Myocyte (in vitro differentiated cells): ENCODE measurements at places on chromosomes 7 and 10.
A peak's percentile ranks its signal among the peaks of the same experiment; 100 is the strongest.

DNA sequence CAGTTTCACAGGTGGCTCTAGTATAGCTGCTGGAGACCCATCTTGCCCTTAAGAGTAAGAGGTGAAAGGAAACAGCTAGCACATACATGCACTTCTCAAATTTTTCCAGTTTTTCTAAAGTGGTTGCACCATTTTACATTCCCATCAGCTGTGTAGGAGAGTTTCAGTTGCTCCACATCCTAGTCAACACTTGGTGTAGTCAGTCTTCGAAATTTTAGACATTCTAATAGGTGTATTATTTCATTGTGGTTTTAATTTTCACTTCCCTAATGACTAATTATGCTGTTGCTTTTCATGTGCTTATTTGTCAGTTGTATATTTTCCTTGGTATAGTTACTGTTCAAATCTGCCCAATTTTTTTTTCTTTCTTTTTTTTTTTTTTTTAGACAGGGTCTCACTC is 9.5 kb upstream of the HACD1 start:
- no peak for DNase-seq

DNA sequence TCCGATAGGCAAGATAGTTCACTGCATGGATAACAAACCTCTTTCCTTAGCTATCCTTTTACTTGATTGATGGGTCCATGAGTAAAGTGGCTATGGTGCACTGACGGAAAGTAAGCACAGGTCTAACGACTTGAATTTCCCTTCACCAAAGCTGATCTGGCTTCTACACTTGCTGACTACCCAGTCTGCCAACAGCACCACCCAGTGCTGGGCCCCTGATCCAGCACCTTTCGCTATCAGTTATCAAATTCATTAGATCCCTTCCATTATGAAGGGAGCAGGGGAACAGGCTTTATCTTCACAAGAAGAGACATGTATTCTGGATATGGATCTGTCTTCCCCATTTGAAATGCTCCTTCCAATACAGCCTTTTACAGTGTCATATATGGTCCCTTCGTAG is 855.9 kb downstream of the GRID1 start:
- DNase-seq = no peak

- DNase-seq = no peak
Measured at GRCh38 chr7:132433301-132433700, 143.0 kb downstream of the PLXNA4 start.

DNA sequence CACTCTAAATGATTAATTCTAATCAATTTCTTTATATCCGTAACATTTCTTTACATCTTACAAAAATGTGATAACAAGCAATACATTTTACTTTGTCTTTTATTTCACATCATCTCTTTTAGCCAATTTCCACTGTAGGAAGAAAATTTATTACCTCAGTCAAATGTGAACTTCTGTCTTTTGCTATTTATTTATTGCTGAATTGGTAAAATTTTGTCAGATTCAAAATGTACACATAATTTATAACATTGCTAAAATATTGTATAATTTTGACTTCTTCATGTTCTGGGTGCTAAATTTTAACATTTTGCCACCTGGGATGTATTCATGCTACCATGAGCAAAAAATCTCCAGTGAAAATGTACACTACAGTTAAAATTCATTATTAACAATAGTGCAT is 158.0 kb downstream of the HGF start:
- no peak for DNase-seq

GRCh38 chr10:33412653-33413361 is 78.3 kb upstream of the NRP1 start:
- DNase-seq = peak; percentile 85

DNA sequence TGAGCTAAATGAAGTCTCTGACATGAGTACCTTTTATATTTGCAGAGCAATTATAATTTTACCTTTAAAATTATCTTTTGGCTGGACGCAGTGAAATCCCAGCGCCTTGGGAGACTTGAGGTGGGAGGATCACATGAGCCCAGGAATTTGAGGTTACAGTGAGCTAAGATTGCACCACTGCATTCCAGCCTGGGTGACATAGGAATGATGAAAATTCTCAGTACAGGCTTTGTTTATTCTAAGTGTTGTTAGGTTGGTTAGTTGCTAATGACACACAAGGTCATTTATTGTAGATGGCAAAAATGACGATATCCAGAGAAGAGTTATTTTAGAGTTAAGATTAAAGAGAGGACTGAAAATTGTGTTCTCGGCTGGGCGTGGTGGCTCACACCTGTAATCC is 87.6 kb downstream of the XRCC2 start:
- DNase-seq = peak; percentile 72

- no peak for DNase-seq
Measured at GRCh38 chr10:7547829-7548228, 118.9 kb downstream of the ITIH5 start.

GRCh38 chr10:51892965-51893658 is 193.7 kb upstream of the CSTF2T start:
- DNase-seq = no peak

- no peak for DNase-seq
Measured at GRCh38 chr10:62116896-62117295, 151.7 kb downstream of the RTKN2 start.

DNA sequence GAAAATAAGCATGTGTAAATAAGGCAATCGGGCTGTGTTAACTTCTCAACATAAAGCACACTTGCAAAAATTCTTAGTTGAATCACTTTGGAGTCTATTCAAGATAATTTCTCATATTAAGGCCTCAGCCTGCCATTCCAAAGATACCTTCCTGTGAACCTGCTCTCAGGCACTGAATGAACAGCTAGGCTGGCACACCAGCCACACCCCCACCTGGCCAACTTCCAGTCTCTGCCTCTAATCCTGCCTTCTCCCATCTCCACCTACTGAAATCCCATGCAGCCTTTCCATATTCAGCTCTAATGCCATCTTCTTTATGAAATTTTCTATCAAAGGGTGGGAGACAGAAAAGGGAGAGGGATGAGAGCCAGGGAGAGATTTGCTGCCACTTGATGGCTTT is 17.1 kb upstream of the MACROH2A2 start:
- no peak for DNase-seq

DNA sequence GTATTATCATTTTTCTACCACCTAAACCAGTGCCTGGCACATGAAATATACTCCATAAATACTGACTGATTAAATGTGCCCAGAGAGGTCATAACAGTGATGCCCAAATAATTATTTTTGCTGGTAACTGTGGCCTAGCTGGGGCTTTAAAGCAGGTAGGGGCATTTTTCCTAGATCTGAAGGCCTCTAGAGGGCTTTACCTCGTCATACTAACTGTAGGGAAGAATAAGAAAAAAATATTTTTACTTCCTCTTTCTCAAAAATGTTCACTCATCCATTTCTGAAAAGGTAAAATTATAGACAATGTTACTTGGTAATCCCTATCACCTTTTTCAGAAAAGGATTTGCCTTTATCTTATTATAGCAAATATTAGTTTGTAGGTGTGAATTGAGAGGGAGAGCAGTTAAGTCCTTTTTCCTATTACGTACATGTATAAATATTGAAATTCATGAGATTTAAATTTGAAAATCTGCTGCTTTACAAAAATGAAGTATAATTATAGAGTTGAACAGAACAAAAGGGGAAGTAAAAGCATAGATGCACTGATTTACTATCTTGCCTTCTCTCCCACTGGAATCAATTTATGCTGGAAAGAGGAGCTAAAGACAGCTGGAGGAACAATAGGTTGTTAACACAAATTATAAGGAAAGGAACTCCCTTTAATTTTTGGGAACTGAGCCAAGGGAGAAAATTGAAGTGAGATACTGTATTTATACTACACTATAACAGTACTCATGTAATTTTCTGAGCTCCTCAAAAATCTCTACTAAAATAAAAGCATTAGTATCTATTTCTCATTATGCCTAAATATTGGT is 71.5 kb upstream of the NOBOX start:
- no peak for DNase-seq

- no peak for DNase-seq
Measured at GRCh38 chr7:27159266-27160144, 3.0 kb upstream of the HOXA7 start.

- peak; percentile 22 for DNase-seq
Measured at GRCh38 chr10:58444321-58444720, 59.1 kb downstream of the TFAM start.

DNA sequence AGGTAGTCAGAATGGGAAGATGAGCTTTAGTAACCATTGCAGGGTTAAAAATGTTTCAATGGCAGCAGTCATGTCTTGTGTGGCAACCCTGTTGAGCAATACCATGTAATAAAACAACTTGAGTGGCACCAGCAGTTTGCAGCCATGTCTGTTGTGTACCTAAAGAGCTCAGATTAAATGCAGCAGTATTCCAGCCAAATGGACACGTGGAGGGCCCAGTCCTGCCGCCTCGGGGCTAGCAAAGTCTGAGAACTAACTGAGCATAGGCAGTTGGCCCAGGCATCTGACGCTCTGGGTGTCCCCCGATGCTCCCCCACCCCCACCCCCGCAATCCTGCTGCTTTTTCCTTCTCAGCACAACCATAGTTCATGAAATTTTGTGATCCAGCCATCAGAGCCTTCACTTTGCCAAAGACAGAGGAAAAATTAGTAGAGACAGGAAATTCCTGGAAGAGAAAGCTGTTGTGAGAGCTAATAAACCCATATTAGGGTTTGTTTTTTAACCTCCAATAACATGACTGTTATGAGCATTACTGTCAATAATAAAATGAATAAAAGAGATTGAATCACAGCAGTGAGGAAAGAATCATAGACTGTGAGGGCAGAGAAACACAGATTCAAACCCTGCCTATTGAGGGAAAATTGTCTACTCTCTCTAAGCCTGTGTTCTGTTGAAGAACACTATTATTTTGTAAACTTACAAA is 220.6 kb upstream of the RHOBTB1 start:
- no peak for DNase-seq

GRCh38 chr10:30041196-30042105 is 17.9 kb downstream of the JCAD start:
- DNase-seq = no peak

DNA sequence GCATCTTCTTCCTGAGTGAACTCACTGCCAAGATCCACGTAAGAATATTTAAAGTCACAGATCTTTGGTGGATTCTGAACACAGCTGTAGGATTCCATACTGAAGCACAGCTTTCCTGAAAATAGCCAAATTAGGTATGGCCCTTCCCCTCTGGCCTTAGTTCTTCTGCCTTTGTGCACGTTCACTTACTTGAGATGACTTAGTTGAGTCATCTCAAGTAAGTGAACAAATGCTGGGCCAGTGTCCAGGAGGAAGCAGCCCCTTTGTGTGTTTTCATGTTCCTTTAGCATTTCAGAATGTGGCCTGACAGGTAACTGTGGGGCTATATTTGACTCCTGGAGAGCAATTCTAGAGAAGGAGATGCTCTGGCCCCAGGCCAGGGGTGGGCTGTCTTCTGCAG is 51.5 kb downstream of the CCNY start:
- no peak for DNase-seq

- DNase-seq = no peak
Measured at GRCh38 chr7:95688931-95689495, 83.3 kb upstream of the DYNC1I1 start.

DNA sequence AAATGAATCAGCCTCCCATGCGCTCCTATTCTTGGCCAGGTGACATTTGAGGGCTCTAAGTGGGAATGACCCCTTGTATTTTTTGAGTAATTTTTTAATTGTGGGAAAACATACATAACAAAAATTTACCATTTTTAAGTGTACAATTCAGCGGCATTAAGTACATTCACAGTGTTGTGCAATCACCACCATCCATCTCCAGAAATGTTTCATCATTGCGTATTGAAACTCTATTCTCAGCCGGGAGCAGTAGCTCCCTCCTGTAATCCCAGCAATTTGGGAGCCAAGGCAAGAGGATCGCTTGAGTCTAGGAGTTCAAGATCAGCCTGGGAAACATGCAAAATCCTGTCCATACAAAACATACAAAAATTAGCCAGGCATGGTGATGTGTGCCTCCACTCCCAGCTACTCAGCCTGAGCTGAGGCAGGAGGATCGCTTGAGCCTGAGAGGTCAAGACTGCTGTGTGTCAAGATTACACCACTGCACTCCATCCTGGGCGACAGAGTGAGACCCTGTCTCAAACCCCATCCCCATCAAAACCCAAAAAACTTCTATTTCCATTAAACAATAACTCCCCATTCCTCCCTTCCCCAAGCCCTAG is 2.5 kb downstream of the ANTXRL start:
- no peak for DNase-seq

GRCh38 chr10:93701866-93702209 is 554 bp downstream of the FRA10AC1 start:
- no peak for DNase-seq

- DNase-seq = no peak
Measured at GRCh38 chr7:85095366-85095765, 91.5 kb downstream of the SEMA3D start.

GRCh38 chr7:15680446-15680845 is 6.0 kb downstream of the MEOX2 start:
- DNase-seq = no peak

DNA sequence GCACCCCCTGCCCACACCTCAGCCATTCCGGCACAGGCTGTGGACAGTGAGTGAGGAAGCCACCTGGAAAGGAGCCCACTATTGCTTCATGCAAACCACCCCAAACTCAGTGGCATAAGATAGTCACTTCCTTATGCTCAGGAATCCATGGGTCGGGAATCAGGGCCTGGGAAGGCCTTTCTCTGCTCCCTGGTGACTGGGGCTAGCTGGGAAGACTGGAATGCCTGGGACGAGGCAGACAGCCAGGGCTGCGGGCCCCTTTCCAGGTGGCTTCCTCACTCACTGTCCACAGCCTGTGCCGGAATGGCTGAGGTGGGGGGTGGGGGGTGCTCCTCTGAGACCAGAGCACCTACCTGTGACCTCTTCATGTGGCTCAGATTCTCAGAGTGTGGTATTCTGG is 74.1 kb upstream of the GRB10 start:
- DNase-seq = no peak

- no peak for DNase-seq
Measured at GRCh38 chr10:49276596-49276995, 22.4 kb upstream of the C10orf71 start.

GRCh38 chr7:55133630-55134358 is 115.0 kb downstream of the EGFR start:
- DNase-seq = peak; percentile 95

DNA sequence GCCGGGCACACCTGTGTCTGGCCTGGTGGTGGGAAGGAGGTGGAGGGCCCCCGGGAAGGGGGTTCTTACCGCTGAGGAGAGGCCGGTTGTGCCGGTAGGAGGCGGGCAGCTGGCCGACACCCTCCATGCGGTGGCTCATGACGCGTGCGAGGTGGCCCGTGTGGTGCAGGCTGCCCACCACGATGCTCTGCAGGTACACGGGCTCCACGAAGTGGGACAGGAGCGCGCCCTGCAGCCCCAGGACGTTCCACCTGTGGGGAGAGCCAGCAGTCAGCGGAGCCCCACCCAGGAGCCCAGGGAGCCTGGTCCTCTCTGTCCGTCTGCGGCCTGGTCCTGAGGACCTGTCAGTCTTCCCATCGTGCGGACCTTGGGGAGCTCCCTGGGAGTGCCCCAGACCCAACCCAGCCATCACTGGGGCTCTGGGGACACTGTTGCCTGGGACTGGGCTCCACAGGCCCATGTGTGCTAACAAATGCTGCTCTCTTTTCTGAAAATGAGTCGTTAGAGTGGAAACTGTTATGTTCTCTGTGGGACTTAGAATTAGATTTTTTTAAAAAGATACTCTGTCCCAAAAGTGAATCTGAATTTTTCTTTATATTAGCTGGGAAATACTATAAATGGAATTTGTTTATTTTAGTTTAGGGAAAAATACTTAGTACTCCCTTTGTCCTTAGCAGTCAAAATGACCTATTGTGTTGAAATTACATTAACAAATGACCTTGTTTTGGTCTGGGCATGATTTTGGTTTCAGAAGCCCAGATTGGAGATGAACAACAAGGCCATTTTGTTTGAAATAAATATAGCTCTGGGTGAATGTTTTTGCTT is 143.9 kb downstream of the WDR37 start:
- no peak for DNase-seq
